ENCODE measurements at places on chromosomes 12 and 14.

DNA sequence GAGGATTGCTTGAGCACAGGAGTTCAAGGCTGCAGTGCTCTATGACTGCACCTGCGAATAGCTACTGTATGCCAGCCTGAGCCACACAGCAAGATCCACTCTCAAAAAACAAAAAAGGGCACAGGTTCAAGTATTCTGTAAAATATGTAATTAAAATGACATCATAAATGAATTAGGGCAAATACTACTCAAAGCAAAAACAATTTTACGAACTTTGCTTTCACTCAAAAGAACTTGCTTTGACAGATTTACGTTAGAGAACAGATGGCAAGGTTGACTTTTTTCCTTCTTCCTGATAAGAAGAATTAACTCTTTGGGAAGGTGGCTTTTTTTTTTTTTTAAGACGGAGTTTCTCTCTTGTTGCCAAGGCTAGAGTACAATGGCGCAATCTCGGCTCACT is 44.0 kb upstream of the EAPP start:
- no peak for DNase-seq

DNA sequence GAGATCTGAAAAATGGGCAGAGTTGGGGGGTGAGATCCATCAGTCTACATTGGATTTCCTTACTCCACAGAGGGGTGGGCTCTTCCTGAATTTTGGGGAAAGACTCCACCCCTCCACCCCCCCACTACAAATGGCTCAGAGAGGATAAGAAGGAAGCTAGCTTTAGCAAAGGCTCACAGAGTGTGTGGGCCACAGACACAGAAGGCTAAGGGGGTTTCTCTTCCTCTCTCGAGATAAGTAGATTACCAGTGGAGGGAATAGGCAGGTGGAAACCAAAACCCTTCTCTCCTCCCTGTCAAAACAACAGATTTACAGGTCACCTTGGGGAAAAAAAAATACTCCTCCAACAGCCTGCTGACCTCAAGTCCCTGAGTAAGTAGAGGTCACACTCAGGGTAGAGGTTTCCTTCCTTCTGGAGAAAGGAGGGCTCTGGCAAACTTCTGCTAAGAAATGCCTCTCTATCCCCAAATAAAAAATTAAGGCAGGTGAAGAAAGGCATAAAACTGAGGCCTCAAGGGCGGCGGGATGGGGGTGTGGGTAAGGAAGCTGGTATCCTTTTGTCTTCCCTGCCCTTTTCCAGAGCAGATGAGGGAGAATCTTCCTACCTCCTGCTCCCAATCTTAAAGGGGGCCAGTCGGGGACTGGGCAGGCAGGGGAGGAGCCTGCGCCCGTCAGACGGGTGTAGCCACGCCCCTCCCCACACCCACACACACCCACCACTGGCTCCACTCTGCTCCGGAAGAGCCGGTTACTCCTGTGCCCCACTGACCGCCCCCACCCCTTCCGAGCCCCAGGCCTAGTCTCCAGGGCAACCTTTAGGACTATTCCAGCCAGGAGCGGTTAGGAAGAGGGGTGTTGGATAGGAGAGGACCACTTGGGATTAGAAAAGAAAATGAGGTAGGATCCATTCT is 1.9 kb upstream of the BAZ2A start:
- peak; percentile 52 for DNase-seq

GRCh38 chr12:5102261-5102789 is 58.6 kb downstream of the KCNA5 start:
- no peak for DNase-seq

DNA sequence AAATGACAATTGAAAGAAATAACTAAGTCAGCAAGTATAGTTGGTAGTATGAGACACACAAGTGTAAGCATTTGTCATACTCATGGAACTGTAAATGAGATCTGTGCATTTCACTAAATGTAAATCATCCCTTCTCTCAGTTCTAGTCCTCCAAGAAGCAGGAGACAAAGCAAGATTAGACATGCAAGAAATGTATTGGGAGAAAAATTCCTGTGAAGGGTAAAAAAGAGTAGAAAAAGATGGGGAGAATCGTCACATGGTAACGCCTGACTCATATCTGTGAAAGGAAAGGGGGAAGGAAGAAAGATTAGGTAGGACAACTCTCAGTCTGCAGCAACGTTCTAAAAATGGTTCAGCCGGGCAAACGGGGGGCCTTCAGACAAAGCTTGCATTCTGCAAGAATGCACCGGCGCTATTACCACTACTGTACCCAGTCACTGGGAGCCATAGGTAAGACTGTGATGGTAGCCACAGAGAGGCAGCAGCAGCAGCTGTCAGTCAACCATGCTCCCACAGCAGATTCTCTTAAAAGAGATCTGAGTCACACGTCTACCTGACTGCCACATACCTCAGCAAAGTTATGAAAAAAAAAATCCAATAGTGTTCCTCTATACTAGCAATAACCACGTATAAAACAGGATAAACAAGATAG is 18.0 kb upstream of the RFX4 start:
- no peak for DNase-seq

GRCh38 chr14:63361790-63362189 is 43.1 kb upstream of the GPHB5 start:
- DNase-seq: peak; percentile 4

GRCh38 chr12:106522708-106523107 is 60.1 kb upstream of the RFX4 start:
- no peak for DNase-seq

DNA sequence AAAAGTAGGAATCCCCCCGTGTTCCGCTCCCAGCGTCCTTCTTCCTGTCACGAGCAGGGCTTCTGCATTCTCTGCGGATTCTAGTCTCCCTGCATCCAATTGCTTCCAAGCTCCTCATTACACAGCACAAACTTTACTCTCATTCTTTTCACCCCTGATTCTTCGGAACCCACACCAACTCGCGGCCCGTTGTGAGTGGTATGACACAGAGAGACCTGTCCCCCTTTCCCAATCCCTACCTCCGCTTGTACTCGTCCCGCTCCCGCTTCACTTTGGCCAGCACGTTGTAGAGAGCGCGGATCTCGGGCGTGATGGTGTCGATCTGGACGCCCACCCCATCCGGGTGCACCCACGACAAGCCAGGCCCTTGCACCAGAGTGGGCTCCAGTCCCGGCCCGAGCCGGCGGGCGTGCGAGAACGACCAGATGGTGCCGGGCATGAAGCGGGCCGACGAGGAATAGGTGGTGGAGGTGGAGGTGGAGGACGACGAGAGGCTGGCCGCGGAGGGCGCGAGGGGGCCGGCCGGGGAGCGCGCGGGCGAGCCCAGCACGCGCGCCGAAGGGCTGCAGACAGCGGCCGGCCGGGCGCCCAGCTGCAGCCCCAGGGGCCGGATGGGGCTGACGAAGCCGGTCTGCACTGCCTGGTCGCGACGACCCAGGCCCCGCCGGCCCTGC is 687 bp downstream of the IFFO1 start:
- DNase-seq: no peak

Data from NCI-H510A (cell line).